ENCODE measurements at places on chromosomes 4 and X.

GRCh38 chr4:4633431-4633830, 91.6 kb upstream of the STX18 start:
- no peak for DNase-seq

GRCh38 chrX:5295004-5295403, 933.7 kb downstream of the NLGN4X start:
- no peak for DNase-seq

DNA sequence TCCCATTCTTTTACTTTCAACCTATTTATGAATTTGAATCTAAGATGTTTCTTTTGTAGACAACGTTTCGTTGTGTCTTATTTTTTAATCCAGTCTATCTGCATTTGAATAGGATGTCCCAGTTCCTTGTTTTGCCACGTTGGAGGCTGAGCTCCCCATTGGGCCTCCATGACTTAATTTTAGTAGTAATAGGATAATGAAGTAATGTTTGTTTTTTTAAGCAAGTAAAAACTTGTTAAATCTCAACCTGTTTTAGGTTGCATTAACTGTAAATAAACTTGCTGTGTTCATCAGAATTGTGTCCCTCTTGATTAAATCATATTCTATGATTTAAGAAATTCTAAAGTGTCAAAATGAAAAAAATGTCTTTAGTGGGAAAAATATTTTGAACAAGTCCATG, 25.3 kb downstream of the SLAIN2 start:
- DNase-seq, result no peak

DNA sequence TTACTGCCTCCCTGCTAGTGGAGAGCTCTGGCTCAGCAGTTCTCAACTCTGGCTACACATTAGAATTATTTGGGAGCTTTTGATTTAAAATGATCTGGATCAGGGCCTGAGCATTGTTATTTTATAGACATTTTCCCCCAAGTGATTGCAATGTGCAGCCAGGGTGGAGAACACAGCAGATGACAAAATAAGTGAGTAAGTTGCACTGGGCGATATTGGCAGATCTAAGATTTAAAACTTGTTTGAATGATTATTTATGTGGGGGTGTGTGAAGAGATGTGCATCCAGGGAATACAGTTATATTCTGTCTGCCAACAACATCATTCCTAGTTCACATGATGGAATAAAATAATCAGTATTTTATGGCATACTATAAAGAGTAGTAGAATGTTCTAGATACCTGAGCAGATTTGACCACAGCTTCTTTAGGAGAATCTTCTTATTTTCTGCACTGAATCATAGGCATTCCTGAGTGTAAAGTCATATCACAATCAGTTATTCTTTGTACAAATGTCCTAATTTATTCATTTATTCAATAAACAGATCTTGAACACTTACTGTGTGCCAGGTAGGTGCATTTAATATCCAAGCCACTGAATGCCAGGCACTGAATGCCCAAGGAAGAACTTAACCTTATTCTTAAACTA, 123.9 kb downstream of the UCHL1 start:
- DNase-seq, result no peak

DNA sequence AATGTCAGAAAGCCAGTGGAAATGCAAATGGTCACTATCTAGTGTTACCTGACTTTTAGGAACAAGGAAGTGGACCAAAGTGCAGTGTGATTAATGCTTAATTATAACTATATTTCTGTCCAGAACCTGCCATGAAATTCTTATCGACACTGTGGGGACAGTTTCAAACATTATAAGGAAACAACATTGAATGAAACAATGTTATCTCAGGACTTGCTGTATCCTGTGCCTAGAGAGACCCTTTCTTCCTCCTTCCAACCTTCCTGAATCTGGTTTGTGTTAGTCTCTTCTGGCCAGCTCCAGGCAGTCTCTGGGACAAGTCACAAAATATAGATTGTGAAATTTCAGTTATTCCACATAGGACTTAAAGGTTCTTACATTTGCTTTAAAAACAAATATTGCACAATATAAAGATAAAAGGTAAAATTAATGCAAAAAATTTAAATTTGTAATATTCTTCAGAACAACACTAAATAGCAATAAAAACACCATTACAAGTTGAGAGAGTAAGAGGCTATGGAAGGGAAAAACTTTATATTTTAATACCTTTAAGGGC, 203.4 kb downstream of the ZNF674 start:
- DNase-seq, result no peak

- DNase-seq, result no peak
Observed at GRCh38 chrX:110699109-110699508, 96.5 kb downstream of the CHRDL1 start.

- DNase-seq, result no peak
Observed at GRCh38 chr4:81516241-81516640, 44.5 kb upstream of the RASGEF1B start.

GRCh38 chr4:38574559-38575333, 89.3 kb upstream of the KLF3 start:
- no peak for DNase-seq

DNA sequence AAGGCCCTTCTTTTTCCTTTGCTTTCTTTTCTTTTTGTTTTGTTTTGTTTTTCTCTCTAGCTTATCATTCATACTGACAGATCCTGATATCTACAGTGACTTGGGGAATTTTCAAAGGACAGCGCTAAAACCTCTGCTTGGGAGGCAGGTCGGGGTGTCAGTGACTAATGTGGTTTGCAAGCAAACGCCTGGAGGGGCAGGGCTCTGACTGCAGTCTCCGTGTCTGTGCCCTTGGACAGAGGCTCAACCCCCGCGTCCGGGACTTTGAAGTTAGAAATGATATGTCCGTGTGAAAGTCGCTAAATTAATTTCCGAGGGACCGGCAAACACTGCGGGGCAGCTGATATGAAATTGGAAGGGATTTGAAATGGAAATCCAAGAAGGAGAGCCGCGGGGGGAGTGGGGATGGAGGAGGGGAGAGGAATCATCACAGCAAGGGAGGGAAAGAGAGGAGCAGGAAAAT, 312.4 kb downstream of the DHRSX start:
- DNase-seq, result no peak

- DNase-seq, result no peak
Observed at GRCh38 chrX:22575161-22575845, 302.6 kb downstream of the CBLL2 start.

DNA sequence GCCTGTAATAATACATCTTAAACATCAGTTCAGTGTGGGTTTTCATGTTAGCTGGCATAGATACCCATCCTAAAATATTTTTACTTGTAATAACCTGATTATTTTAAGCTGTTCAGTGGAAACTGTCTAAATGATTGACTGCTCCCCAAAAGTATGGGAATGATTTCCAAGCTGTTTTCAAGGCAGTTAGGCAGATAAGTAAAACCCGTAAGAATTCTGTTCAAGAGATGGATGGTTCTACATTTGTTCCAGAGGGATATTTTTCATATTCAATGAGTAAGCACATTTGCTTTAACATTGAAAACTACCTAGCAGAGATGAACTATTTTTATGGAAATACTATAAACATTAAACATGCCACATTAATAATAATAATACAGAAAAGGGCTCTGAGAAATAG, 161.1 kb downstream of the UNC5C start:
- no peak for DNase-seq

DNA sequence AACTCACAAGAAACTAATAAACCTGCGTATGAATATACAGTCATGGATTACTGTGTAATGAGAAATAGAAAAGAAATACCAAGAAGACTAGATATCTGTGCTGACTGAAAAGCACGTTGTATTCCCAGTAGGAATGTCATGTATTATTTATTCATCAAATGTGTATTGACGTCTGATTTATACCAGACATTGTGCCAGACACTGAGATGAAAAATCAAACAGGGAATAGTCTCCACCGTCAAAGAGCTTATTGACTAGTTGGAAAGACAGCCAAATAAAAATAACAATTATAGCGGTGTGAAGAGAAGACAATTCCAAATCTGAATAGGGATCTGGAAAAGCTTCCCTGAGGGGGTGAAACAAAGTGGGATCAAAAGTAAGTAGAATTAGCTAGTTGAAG, 687.6 kb downstream of the C4orf33 start:
- no peak for DNase-seq

All from stimulated activated CD4-positive, alpha-beta T cell treated with anti-CD3 and anti-CD28 coated beads, Interleukin-15, amount 100 ng/mL, for 48 hours (primary cell).